ENCODE measurements at places on chromosomes 6 and 20.

DNA sequence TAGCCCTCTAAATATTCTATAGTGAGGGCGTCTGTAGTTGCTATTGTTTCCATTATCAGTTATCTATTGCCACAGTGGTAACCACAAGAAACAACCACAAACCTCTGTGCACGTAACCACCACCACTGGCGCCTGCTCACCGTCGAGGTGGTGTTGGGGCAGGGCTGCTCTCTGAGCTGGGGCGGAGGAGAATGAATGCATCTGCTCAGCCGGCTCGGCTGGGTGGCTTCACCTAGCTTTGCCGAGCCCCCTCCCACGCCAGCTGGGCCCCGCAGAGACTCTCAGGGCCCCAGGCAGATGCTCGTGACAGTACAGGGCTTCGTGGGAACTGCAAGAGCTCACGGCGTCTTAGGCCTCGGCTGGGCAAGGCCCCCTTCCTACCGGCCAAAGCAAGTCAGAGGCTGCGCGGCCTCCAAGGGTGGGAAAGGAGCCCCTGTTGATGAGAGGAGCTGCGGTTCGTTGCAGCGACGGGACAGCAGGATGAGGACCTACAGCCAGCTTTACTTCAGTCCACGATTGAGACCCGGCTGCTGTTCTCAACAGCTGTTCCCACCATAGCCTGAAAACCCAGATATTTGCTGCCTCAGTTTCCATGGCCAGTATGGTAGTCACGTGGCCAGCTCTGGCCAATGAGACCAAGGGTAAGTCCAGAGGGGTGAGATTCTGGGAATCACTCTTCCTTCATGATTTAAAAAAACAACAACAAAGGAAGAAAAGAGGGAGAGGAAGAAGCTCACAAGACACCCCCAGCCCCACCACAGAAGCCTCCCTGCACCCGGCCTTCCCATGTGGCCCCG, 120.2 kb upstream of the AFDN start:
- no peak for DNase-seq

GRCh38 chr6:136549300-136550044, 750 bp downstream of the MAP7 start:
- peak; percentile 17 for DNase-seq

GRCh38 chr6:166253281-166253681, 54.9 kb downstream of the PRR18 start:
- DNase-seq = peak; percentile 71

DNA sequence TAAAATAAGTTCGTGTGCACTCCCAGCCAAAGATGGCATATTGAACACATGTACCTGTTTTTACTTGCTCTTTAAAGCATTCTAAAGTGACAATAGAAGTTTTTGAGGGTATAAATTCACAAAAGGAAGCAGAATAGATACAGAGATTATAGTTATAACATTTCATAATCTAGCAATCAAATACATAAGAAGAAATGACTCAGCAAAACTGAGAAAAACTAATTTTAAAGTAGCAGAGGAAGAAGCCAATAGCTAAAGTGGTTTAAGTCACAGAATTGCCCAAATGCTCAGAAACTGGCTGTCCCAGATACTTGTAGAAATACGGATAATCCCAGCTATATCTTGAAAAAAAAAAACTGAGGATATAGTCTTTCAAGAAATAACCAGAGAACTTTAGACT, 49.2 kb upstream of the TBC1D32 start:
- DNase-seq = no peak

DNA sequence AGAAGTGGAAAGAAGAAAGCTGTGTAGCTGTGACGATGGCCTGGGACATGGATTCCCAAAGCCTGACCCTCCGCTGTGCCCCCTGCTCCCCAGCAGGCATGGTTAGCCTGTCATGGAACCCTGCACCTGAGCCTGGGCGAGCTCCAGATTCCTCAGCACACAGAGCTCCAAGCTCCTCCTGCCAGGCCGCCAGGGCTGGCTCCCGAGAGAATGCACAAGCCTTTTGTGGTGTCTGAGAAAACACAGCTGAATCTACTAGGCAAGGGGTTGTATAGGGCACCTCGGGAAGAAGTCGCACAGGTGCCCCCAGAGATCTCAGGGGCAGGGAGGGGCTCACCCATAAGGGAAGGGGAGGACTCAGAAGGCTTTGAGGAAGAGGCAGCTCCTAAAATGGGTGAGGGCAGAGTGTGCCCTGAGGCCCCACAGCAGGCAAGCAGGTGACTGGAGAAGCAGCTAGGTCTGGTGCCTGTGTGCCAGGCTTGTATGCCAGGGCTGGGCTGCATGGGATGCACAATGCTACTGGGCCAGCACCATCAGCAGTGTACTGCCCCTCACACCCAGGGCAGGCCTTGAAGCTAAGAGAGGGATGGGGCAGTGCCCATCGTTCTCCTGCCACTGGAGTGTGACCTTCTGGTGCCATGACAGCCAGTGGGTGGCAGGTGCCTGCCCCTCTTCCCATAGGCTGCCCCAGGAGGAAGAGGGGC, 64.3 kb upstream of the CD93 start:
- DNase-seq = no peak

DNA sequence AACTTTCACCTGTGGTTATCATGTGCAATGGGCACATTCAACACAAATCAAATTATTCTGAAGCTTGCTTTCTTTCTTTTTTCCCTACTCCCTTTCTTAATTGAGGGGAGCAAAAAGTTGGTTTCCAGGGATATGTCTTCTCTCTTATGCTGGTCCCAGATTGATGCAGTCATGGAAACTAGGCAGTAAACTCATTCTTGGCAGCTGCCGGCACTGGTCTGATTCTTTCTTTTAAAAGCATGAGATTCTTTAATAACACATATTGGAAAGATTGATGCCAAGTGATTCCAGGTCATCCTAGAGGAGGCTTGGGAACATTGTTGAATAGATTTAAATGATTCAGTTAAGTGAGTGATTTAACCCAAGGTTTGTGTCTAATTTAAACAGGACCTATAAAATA, 29.0 kb downstream of the PTPRA start:
- DNase-seq = no peak

DNA sequence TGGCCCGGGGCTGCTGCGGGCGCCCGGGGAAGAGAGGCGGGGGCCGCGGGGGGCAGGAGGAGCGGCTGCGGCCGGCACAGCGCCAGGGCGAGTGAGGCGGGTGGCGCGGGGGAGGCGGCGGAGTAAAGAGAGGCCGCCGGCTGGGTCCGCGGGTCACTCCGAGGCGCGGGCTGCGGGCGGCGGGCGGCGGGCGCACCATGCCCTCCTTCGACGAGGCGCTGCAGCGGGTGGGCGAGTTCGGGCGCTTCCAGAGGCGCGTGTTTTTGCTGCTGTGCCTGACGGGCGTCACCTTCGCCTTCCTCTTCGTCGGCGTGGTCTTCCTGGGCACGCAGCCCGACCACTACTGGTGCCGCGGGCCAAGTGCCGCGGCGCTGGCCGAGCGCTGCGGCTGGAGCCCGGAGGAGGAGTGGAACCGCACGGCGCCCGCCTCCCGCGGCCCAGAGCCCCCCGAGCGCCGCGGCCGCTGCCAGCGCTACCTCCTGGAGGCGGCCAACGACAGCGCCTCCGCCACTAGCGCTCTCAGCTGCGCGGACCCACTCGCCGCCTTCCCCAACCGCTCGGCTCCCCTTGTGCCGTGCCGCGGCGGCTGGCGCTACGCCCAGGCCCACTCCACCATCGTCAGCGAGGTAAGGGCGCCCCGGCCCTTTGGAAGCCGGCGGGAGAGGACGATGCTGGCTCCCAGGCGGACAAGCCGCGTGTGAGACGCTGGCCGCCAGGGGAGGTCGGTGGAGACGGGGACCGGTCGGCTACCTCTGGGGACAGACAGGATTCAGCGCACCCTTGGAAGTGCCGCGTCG, at the start of gene SLC22A3:
Gene SLC22A3, plus strand, starts transcription at position 156 of the 797 bp plus-strand sequence. Its CDS starts 42 bp downstream, at position 198.
- no peak for DNase-seq

- DNase-seq = no peak
These were observed 44.2 kb upstream of the TFAP2C start for GRCh38 chr20:56584916-56585315.

- no peak for DNase-seq
These were observed 78.7 kb downstream of the GMDS start for GRCh38 chr6:2166717-2167116.

GRCh38 chr6:170102582-170103481, 188.0 kb downstream of the DLL1 start:
- DNase-seq = no peak

- DNase-seq = peak; percentile 38
These were observed 44.8 kb downstream of the STK4 start for GRCh38 chr20:45011108-45011526.

DNA sequence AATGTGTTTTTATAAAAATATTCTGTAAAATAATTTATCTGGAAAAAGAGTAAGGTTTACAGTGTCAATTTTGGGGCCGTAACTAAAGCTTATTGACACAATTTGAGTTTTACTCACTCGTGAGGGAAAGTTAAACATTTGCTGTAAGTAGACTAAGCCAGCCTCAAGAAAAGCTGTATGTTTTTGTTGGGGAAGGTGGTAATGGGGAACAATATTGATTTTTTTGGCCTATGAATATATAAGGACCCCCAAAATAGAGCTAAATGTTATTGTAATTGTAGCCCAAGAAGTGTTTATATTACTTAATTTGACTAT, 1.4 kb downstream of the SENP6 start:
- no peak for DNase-seq

DNA sequence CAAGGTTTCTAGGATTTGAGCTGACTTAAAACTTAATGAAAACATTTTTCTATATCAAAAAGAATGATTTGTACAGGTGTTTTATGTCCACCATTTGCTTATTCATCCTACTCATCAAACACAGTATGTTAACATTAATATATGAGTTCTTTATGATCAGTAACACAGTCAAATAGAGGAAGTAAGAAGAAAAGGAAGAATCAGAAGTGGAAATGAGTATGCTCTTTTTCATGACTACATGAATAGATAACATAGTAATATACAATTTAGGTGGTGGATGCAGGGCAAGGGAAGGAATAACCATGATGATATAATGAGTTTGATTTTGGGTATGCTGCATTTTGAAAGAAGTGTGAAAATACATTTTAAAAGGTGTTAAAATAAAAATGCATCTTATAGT, 16.5 kb downstream of the KPNA5 start:
- peak; percentile 50 for DNase-seq

GRCh38 chr6:96923400-96923799, 1.1 kb upstream of the KLHL32 start:
- DNase-seq = no peak

GRCh38 chr6:42545226-42545773, 18.5 kb upstream of the UBR2 start:
- peak; percentile 94 for DNase-seq

- no peak for DNase-seq
These were observed 184.3 kb downstream of the JARID2 start for GRCh38 chr6:15430186-15430585.

DNA sequence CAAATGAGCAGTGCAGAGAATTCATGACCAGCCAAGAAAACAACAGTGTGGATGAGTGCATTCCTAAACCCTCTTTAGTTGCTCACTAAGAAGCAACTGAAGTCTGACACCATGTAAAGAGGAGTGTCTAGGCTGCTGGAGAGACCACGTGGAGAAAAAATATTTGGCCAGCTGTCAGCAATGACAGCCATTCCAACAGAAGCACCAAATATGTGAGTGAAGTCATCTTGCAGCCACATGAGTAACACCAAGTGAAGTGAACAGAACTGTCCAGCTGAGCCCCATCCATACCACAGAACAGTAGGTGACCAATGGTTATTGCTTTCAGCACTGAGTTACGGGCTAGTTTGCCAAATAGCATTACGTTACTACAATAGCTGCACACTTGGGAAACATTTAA, 89.4 kb downstream of the TBXT start:
- DNase-seq = no peak

- DNase-seq = no peak
These were observed 69.5 kb downstream of the SLX4IP start for GRCh38 chr20:10504608-10504993.

DNA sequence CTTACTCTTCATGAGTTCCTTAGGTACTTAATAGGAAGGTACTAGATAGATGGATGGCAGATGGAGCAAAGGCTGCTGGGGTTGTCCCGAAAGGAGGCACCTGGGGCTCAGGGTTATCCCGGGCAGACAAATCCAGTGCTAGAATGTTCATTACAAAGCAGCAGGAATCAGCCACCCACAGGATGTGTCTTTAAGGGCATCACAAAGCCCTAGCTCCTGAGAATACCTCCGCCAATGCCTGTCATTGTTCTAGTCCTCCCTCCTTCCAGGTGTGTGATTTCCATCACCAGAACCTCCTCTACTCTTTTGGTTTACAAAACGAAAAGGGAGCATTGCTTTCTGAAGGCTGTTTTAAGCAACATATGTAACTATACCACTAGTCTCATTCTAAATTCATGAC, 138.1 kb downstream of the KIF6 start:
- no peak for DNase-seq

GRCh38 chr20:57713505-57713903, 3.7 kb upstream of the PMEPA1 start:
- peak; percentile 83 for DNase-seq

DNA sequence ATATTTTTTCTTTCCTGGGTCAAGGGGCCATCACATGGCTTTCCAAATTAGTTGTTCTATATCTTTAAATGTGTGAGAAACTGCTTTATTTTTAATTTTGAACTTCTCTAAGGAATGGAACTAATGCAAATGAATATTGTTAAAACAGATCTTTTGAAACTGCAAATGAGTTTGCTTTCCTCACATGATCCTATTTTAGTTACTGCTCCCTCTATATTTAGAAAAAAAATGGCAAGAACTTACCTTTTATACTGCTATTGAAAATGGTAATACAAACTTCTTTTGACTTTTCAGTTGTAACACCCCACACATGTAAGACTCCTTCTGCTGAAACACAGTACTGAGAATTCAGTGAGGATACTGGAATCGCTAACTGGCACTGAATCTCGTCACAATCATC, 15.9 kb downstream of the IFNGR1 start:
- no peak for DNase-seq

DNA sequence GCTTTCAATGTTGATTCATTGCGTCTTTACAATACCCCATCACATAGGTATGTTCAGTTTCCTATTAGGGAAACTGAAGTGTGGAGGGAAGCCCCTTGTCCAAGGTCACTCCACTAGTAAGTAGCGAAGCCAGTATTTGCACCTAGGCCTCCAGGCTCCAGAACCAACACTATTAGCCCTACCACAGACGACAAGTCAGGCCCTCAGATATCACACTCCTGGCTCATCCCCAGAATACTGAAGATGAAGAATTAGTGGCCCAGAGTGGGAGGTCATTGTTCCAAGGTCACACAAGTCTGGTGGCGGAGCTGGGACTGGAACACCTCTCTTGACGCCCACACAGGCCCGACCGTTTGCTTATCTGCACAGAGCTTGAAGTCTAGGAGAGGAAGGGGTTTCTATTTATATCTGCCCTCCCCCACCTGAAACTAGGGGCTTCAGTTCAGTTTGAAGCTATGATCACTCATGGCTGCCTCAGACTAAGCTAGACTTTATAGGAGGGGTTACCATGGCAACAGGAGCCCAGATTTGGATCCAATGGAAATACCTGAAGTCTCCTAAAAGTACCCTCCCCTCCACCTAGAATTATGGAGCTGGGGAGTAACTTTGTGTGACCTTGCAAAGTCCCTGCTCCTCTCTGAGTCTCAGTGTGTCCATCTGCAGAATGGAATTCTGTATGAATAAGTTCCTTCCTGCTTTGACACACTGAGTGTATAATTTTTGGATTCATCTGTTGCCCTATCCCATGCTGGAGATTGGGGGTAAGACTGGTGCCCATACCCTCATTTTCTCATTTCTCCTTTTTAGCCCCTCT, 2.2 kb downstream of the SNTA1 start:
- no peak for DNase-seq

- no peak for DNase-seq
These were observed 61.0 kb downstream of the SMLR1 start for GRCh38 chr6:130888246-130888645.

Data from inflammatory macrophage treated with lipopolysaccharide for 4 hours (primary cell).